CD4-positive, alpha-beta T cell treated with Interleukin-17A for 4 hours (primary cell): ENCODE measurements at places on chromosomes 4 and X.

DNA sequence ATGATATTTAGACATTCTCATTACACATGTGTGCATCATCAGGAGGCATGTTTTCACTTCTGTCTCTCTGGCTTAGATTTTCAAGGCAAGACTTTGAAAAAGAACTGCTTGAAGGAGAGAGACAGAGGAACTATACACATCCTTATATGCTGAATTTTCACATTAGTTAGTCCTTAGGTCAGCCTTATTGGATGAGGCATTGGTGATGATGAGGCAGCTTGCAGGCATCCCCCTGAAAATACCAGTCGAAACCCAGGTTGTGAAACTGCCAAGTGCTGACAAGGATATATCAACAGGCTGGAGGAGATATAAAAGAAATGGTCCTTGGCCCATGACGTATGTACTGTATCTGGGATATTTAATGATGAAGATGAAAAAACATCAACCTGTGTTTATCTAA is 297.2 kb upstream of the AADAT start:
- no peak for DNase-seq

DNA sequence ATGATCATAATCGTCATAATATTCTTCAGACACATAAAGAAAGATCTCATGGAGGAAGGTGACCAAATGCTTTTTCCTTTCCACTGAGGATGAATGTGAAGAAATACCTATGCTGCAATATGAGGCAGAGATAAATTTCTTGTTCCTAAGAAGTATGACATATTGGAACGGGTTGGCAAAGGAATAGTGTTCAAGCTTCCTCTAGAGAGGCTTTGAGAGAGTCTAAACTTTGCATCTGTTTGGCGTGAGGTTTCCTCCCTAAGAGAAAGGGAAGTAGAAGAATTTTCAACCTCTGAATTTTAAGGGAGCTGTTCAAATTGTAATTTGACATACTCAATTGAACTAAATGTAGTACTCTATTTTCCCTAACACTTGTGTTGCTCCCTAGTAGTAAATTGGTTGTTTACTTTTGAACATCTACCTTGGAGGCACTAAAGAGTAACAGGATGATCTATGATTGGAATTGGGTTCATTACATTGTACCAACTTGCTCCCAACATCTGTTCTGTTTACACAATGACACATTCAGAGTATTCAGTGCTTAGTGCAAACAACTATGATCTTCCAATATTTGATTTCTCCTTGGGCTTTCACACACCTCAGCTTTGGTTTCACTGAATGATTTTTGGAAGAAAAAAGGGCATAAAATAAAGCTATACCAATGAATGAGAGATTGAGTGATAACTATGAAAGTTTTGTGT is 122.0 kb downstream of the CORIN start:
- no peak for DNase-seq

DNA sequence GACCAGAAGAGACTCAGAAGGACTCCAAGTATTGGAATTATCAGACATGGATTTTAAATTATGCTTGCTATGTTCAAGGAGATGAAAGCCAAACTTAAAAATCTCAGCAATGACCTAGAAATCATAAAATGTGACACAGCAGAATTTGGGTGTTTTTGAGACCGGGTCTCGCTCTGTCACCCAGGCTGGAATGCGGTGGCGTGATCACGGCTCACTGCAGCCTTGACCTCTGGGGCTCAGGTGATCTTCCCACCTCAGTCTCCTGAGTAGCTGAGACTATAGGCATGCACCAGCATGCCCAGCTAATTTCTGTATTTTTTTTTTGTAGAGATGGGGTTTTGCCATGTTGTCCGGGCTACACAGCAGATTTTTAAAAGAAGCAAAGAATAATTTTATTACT is 12.7 kb downstream of the TAB3 start:
- DNase-seq = no peak

DNA sequence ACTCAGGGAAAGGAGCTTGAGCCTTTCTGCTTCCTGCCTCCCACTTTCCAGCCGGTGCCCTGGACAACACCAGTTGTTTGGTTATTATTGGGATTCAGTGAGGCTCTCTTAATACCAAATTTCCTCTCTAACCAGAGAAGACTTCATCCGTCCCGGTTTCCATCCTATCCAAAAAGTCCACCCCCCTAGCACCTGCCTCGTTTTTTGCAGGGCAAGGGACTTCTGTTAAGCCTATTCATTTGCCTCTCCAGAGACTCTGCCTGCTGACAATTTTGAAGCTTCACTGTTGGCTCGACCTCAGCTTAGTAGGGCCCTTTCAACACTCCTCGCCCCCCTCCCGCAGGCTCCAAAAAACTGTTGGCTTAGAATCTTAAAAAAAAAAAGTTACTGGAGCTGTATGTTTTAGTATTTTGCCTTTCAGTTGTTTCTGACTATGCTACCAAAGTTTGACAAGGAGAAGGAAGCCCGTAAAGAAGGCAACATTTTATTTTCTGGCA is 779 bp upstream of the PRSS12 start:
- no peak for DNase-seq

- DNase-seq = no peak
Observed at GRCh38 chrX:25275159-25275558, 259.4 kb upstream of the ARX start.

GRCh38 chrX:112798736-112799135 is 41.9 kb downstream of the AMOT start:
- DNase-seq = no peak

DNA sequence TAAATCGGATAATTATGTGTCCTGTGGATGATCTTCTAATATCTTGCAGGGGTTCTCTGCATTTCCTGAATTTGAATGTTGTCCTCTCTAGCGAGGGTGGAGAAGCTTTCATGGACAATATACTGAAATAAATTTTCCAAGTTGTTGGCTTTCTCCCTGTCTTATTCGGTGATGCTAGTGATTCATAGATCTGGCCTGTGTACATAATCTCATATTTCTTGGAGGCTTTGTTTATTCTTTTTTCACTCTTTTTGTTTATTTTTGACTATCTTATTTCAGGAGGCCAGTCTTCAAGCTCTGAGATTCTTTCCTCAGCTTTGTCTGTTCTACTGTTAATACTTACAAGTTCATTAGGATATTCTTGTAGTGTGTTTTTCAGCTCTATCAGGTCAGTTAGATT is 20.7 kb upstream of the CLGN start:
- DNase-seq = no peak

DNA sequence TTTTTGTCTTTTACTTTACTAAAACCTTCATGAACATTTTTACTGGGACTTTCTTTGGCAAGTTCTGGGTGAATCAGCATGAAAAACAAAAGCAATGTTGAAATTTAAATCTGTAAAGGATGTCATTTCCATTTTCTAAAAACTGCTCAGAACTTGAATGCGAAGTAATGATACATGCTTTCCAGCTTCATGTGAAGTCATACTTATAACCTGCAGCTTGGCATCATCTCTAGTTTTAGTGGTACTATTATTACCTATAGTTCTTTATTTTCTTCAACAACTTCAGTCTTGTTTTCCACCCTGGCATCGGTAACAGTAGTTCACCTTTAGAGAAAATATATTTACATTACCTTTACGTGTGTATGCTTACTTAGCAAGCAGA is 421.4 kb upstream of the DIPK2B start:
- no peak for DNase-seq

- no peak for DNase-seq
Observed at GRCh38 chrX:79415056-79415455, 47.9 kb upstream of the ITM2A start.

- DNase-seq = no peak
Observed at GRCh38 chr4:3701736-3702560, 64.2 kb upstream of the ADRA2C start.

- peak; percentile 34 for DNase-seq
Observed at GRCh38 chr4:88320780-88321373, 36.5 kb upstream of the PPM1K start.

DNA sequence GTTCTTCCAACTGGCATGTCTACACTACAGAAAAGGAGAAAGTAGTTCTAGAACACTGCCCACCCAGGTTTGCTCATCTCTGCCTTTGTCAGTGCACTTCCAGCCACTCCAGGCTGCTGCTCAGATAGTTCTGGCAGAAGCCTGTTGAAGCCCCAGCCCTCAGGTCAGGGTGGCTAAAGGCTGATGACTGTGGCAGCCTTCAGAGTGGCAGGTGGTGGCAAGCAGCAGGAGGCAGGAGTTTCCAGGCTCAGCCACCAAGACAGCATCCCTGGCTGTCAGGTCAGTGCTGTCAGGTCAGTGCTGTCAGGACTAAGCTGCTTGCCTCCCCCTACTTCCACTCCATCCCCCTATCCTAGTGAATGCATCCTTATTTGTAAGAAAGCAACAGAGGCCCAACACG is 100.4 kb downstream of the MAMLD1 start:
- DNase-seq = no peak

DNA sequence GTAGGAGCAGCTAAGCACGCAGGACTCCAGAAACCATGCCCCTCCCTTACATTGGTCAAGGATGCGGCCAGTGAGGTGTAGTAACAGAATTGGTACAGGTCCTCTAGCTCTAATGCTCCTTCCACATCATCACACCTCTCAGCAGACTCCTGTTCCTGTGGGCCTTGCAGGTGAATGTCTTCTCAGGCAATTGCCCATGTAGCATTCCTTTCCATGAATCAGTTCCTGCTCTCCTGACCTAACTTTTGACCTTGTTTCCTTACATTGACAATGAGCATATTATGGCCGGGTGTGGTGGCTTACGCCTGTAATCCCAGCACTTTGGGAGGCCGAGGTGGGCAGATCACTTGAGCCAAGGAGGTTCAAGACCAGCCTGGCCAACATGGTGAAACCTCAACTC is 31.3 kb downstream of the MAP7D3 start:
- DNase-seq = no peak

DNA sequence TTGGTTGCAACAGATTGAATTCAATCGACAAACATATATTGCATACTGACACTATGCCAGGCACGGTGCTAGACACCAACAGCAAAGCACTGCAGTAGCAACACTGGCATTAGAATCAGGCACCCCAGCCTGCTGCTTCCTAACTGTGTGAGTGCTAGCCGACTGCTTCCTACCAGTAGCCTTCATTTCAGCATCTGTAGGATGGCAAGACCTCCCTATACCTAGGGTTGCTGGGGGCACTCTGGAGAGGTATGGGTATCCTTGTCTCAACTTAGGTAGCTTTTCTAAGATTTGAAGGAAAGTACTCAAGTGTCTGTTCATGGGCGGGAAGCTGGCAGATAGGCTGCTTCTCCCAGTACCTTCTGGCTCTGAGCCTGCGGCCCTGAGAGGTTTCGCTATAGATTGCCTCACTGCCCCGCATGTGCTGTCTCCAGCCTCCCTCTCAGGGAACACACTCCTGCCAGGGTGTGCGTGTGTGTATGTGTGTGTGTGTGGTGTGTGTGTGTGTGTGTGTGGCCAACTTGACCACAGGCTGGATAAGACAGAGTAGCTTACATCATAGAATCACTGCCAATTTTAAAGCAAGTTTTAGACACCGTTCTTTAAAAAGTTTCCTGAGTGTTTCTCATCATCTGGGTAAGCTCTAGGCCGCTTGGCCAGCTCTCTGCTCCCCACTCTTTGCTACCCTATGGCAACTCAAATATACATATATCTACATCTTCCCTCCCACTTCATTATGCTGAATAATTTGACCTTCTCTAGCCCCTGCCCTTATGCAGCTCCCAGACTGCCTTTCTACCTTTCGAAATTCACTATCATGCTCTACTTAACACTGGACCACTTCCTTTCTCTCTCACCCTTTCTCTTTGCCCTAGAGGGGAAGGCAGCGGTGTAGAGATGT is 97.0 kb upstream of the PJA1 start:
- DNase-seq = no peak

DNA sequence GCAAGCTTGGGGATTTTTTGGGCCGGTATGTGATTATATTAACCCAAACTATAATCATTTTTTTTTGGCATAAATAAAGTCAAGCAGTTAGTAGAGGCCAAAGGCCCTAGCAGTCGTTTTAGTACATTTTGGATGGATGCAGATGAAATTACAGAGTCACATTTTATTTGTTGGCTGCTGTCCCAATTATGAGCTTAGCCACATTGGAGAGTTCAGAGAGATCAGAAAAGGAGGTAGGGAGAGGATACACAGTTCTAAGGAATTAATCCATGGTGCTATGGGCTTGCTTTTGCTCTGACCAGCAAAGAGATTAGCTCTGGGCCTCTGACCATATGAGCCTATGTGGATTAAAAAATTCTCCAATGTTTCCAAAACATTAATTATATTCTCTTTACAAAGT is 395.1 kb downstream of the RAPGEF2 start:
- DNase-seq = no peak

- DNase-seq = no peak
Observed at GRCh38 chrX:40088299-40088625, 9.5 kb downstream of the BCOR start.

DNA sequence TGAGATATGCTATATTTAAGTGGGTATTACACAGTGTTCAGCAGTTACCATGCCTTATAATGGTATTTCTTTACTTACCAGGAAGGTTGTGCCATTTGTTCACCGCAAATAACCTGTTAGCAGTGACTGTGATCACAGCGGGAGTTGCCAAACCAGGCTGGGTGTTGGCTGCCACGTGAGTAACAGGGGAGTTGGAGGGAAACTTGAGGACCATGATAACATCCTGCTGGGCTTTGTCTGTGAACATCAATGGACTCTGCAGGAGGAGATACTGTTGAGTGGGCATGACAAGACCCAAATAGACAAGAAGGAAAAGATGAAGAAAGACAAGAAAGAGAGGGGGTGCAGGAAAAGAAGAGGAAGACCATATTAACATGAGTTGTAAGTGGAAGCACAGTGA is 242.9 kb downstream of the DCLK2 start:
- DNase-seq = no peak
